ENCODE measurements at places on chromosomes 3 and 15.

DNA sequence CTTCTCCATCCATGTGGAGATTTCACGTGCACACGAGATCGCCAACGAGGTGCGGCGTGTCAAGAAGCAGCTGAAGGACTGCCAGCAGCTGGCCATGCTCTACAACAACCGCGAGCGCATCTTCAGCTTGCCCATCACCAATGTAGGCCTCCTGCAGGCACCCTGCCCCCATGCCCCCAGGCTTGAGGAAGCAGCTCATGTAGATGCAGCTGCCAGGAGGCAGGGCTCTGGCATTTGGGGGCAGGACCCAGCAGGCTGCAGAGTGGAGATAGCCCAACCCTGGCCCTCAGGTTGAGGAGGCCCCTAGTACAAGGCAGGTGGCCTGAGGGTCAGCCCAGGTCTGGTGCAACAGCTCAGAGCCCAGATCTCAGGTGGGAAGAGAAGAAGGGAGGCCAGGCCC, 36.4 kb downstream of the DNAH1 start:
- DNase-seq = no peak

- no peak for DNase-seq
Observed at GRCh38 chr3:1798711-1799405, 299.8 kb upstream of the CNTN4 start.

GRCh38 chr3:134374105-134374790, at the start of gene AMOTL2:
Gene AMOTL2 (minus strand): TSS chr3:134374447. CDS start chr3:134371433, 3,014 bp downstream.
- peak; percentile 90 for DNase-seq

DNA sequence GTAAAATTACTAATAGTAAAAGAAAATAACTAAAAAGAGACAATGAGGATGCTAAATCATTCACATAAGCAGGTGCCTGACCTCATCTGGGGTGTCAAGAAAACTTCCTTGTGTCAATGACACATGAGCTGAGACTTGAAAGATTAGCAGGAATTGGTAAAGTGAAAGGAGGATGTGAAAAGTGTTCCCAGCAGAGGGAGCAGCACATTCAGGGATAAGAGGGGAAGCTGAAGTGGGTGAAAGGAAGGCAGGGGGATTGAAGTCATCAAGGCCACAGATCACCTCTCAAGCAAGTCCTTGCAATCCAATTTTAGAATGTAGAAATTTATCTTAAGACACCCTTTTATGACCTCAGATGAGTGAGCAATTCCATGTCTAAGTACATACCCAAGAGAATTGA, 60.2 kb upstream of the ACP3 start:
- DNase-seq = peak; percentile 71

- DNase-seq = peak; percentile 66
Observed at GRCh38 chr15:25543196-25543595, 104.4 kb upstream of the UBE3A start.

GRCh38 chr3:133812872-133813271, 7.3 kb downstream of the SRPRB start:
- no peak for DNase-seq

DNA sequence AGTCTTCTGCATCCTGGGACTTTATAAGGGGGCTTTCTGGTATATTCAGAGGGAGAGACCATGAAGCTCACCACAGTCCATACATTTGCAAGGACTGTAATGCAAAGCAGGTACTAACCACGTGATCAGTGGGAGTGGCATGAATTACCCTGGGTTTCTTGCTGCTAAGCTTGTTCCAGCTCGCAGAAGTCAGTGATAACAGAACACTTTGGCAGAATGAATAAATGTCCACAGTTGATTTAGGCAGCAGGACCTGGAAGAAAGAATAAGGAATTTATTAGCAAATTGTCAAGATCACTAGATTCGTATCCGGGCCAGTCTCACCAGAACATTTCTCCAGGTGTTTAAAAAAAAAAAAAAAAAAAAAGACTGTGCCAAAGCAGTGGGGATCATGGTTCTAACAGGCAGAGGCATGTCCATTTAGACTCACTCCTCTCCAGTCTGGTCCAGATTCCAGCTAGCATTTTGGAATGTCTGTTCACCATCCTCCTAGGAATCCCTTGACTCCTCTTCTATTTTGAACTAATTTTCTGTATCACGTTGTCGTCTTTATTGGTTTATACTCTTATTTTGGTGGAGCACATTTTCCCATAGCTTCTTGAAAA, 24.5 kb downstream of the HHLA2 start:
- no peak for DNase-seq

DNA sequence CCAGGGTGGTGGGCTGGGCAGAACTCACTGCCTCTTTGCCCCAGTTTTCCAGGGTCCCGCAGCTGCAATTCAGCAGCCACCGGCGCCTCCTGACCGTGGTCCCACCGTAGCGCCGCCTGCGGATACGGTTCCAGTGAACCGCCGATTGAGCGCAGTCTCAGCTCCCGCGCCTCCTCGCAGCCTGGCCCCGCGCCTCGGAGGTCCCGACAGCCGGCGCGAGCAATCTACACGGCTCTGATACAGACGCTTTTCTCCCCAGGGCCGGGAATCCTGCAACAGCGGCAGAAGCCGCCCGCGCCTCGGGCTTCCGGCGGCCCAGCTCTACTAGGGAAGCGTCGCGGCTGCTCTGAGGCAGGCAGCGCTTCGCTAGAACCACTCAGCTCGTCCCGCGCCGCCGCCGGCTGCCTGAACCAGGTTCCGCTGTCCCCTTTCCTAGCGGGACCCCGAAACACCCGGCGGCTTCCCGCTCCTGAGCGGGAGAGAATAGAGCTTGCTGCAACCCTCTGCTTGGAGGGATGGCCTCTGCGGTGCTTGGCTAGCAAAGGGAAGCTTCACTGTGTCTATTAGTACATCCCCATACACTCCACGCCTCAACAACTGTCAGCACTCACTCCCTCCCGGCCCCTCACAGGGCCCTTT, 3.1 kb downstream of the FOXL2NB start:
- peak; percentile 45 for DNase-seq

DNA sequence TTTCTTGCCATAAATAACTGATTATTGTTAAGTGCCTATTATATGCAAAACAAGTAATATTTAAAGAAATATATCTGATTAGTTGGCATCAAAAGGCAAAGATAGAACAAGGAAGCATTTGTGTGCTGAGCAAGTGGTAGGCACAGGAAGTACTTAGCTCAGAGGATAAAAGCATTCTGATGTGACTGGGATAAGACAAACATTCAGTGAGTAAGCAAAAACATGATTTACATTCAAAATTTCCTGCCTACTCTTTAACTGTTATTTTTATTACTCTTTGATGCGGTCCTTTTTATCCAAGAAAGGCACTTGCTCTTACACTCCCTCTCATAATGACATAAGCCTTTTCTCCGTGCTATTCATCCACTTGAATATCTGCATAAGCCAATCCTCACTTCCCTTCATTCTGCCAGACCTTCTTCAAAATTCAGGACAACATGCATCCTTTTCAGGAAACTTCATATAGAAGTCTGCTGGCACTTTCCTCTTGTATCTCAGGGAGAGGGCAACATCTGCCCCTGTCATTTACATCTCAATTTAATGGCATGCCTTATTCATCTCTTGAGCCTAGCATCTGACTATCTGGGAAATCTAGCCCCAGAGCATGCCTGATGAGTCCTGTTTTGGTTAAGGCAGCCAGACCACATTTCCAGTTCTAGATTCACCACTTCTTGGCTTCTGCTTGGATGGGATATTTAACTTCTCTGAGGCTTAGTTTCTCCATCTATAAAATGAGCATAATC, 478.2 kb upstream of the ROBO2 start:
- DNase-seq = no peak

DNA sequence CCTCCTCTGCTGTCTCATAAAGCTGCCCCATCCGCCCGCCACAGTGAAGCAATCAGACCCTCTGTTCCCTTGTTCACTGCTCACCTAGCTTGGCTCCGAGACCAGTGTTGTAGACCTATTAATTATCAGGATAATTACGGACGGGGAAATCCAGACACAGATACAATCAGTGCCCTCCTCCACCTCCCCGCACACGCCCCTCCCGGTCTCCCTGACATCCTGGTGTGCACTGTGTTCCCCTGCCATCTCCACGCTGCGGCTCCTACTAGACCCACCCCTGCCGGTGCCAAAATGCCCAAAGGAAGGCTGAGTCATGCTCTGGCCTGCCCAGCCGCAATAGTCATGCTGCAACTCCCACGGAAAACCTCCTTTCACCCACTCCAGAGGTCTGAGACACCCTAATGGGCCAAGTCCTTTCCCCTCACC, 277.3 kb upstream of the TLE3 start:
- peak; percentile 97 for DNase-seq

DNA sequence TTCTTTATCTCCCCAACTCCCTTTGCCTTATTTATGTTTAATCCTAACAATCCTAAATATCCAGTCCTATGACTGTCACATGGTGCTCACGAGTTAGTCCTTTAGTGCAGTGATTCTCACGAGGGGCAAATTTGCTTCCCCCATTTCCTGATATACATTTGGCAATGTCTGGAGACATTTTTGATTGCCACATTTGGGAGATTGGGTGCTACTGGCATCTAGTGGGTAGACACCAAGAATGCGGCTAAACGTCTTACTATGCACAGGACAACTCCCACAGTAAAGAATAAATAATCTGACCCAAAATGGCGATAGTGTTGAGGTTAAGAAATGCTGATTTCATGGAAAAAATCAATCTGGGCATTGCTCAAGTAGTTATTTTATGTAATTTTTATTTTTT, 466.5 kb downstream of the ROBO2 start:
- DNase-seq = no peak

GRCh38 chr3:39900462-39901002, 91.1 kb downstream of the MYRIP start:
- no peak for DNase-seq

DNA sequence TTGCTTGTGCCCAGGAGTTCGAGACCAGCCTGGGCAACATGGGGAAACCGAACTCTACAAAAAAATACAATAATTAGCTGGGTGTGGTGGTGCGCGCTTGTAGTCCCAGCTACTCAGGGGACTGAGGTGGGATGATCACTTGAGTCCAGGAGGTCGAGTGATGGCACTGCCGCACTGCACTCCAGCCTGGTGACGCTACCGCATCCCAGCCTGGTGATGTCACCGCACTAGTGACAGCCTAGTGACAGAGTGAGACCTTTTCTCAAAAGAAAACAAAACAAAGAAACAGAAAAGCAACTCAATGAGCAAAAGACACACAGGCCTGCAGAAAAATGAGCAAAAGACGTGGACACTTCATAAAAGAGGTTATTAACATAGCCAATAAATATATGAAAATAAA, 19.9 kb upstream of the SYNM start:
- no peak for DNase-seq

- DNase-seq = peak; percentile 46
Observed at GRCh38 chr15:75200765-75201615, 692 bp upstream of the C15orf39 start.

DNA sequence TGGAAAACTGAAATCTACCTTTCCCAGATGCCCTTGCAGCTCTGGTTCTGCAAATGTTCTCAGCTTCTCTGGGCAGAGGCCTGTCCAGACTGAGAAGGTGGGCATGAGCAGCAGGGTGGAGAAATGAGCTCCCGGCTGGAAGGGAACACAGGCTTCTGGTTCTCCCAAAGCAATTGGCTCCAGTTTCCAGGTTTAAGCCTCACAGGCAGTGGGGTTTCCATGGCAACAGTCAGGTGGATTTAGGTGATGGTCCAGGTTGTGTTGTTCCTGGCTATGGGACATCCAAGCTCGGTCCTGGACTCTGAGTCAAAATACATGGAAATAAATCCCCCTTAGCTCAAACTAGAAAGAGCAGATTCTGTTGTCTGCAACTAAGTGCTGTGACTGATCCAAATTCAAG, 94.6 kb upstream of the IQSEC1 start:
- no peak for DNase-seq

- no peak for DNase-seq
Observed at GRCh38 chr3:4765212-4765611, 214.0 kb upstream of the BHLHE40 start.

DNA sequence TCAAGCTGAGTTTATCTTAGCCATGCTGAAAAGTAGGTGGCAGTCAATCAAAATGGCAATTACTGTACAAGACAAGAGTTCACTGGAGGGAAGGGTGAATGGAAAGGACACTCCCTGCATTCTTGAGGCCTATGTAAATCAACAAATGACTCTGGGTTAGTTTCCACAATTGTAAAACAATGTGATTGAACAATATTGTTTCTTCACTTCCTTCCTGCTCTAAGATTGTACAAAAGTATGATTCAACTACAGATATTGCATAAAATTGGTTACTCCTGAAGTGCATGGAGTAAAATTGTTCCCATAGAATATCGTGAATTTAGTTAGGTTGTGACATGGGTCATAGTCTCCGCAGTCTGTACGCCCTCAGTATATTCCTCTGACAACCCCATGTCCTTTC, 277.6 kb downstream of the LPP start:
- no peak for DNase-seq

GRCh38 chr3:171797873-171798272, 12.4 kb downstream of the PLD1 start:
- no peak for DNase-seq

- peak; percentile 97 for DNase-seq
Observed at GRCh38 chr3:114899186-114899931, 247.7 kb downstream of the ZBTB20 start.

DNA sequence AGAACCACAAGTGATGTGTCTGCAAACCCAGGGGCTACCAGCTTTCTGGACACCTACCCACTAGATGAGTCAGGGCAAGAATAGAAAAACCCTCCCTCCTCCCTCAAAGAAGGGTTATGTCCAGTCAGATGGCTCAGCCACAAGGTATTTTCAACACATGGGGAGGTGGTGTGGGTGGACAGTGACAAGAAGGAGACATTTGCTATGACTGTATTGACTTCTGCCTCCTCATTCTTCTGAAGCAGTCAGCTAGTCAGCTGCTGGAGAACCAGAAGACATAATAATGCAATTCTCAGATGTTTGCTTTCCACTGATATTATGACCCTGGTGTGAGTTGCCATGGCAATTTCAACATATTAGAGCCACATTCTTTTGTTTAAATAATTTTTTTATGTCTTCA, 66.7 kb upstream of the GOLGA8B start:
- DNase-seq = no peak

- no peak for DNase-seq
Observed at GRCh38 chr15:90807786-90808086, 60.7 kb upstream of the FURIN start.

GRCh38 chr15:90789462-90789861, 72.3 kb downstream of the BLM start:
- DNase-seq = no peak

GRCh38 chr15:81334768-81335435, 11.0 kb upstream of the STARD5 start:
- DNase-seq = no peak

DNA sequence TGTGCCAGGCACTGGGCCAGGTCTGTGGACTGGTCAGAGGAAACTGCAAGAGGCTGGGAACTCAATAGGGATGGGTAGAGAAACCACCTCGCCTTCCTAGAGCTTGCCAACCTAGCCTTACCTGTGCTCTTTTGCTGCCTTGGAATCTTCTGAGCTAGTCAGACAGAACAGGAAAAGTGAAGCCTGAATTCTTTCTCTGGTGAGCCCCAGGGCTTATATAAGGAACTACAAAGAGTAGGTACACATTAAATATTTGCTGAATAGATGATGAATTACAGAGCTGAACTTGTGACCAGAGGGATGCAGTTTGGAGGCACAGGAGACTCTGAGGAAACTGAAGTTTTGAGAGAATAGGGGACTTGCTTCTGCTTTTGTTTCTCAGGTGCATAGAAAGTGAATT, 15.6 kb upstream of the FBXW12 start:
- DNase-seq = no peak

- DNase-seq = no peak
Observed at GRCh38 chr3:141477224-141477623, 9.6 kb upstream of the RASA2 start.

- DNase-seq = no peak
Observed at GRCh38 chr3:168414149-168414548, 318.4 kb upstream of the GOLIM4 start.

- no peak for DNase-seq
Observed at GRCh38 chr3:189586941-189587663, 44.1 kb upstream of the TP63 start.

- DNase-seq = peak; percentile 89
Observed at GRCh38 chr3:190038050-190038933, 82.4 kb downstream of the P3H2 start.

Measured in NCI-H1105 treated with DMSO at 0.1 percent for 48 hours (cell line).